ENCODE measurements at places on chromosomes 12 and 14.

DNA sequence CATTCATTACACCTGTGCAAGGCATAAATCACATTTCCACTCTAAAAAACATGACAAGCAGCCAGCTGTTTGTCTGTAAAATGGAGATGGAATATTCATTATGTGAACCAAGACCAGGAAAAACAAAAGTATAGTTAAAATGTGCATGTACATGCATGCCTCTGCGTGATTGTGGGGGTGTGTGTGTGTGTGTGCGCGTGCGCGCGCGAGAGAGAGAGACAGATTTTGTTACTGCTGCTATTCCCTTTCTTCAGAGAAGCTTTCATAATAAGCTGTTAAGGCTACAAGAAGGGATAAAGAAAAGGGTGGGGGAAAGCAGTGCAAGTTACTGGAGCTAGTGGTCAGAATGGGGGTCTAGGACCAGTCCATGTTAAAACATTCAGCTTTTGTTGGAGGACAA, 430.3 kb downstream of the NAV3 start:
- DNase-seq, result no peak

DNA sequence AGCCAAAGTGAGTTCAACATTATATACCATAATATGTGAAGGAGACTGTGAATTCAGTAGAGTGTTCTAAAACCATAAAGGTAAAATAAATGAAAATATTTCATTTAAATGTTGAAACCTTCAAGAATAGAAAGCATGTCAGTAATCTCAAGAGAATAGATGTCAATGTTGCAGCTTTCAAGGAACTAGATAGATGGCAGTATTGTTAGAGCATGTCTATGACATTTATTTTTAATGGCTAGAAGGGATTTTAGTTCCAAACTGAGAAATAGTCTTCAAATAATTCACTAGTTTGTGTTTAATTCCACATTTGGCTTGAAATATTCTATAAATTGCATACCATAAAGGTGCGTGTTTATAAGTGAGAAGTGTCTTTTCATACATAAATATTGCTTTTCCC, 326.5 kb downstream of the FLRT2 start:
- DNase-seq, result no peak

DNA sequence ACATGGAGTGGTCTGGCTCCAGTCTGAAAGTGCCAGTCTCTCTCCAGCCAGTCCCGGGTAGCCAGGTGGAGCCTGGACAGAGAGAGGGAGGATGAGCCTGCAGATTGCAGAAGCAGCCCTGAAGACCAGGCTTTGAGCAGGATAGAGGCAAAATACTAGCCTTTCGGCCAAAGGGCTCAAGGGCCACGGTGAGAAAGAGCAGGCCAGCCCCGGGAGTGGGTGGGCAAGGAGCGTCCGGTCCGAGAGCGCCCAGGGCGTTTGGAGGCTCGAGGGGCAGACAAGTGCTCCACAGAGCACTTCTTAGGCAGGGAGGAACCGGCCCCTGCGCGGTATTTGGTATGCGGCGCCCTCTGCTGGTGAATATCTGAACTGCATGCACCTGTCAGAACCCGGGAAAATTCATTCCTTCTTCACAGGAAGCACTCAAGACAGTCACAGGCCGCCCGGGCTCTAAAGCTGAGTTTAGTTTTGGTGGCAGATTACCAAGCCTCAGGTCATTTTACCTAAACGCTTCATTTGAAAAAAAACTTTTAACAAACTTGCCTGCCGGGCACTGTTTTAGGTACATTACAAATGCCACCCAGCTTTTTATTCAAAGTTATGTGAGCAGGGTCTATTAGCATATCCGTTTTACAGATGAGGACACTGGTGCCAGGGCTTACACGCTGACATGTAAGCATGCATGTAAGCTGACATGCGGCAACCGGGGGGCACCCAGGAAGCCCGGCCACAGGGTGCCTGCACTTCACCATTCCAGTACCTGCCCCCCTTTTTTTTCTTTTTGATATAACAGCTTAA, 21.0 kb upstream of the PSMC1 start:
- peak; percentile 47 for DNase-seq

DNA sequence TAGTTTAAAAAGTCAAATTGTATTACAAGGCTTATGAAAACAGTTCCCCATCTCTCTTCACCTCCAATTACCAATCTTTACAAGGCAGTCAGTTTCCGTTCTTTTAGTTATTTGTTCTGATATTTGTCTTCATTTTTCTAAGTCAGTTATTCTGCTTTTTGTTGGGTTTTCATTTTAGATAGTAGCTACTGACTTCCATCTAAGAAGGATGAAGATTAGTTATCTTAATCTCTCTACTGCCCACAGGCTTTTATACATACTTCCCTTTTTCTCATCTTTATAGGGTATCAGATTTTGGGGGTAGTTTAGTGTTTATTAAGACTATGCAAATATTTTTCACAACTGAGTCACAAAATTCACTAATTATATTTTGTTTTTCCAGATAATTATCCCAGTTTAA, 38.4 kb downstream of the FRS2 start:
- DNase-seq, result no peak

- no peak for DNase-seq
These were observed 254.6 kb downstream of the C12orf42 start for GRCh38 chr12:103241184-103241583.

DNA sequence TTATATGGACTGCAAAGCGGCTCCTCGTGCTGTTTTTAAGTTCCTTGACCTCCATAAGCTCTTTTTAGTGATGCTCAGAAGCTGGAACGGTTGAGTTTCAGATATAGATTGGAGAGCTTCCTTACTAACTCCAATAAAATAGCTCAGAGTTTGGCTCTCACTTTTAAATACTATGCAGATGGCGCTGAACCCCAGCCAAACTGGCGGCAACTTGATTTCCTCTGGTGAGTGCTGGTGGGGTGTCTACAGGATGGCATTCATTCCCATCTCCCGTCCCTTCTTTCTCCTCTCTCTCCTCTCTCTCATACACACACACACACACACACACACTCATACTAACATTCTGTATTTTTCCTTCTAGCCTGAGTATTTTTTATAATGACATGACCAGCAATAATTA, 346.3 kb downstream of the ETNK1 start:
- DNase-seq, result no peak

GRCh38 chr12:81450920-81451739, 308.0 kb downstream of the PPFIA2 start:
- DNase-seq, result no peak

- no peak for DNase-seq
These were observed 150.3 kb downstream of the FBXL14 start for GRCh38 chr12:1444142-1444516.

- no peak for DNase-seq
These were observed 226.0 kb downstream of the PCNX1 start for GRCh38 chr14:71133296-71133695.
